NB4 (cell line): ENCODE measurements at places on chromosomes 12 and 14.
A peak's percentile ranks its signal among the peaks of the same experiment; 100 is the strongest.

DNA sequence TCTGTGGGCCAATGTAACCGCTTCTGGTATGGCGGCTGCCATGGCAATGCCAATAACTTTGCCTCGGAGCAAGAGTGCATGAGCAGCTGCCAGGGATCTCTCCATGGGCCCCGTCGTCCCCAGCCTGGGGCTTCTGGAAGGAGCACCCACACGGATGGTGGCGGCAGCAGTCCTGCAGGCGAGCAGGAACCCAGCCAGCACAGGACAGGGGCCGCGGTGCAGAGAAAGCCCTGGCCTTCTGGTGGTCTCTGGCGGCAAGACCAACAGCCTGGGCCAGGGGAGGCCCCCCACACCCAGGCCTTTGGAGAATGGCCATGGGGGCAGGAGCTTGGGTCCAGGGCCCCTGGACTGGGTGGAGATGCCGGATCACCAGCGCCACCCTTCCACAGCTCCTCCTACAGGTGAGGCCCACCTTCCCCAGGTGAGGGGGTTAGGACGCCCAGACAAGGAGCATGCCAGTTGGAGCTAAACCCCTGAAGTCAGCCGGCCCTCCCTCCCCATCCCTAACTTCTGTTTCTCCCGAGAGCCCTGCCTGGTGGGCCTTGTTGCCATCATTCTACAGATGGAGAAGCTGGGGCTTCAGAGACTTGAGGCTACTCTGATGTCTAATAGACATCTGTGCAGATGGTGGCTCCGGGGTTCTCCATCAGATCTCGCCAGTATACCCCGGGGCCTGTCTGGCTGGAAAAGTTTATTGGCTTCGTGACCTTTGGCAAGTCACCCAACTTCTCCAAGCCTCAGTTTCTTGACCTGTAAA is 25.3 kb downstream of the PAPLN start:
- DNase-seq: no peak

DNA sequence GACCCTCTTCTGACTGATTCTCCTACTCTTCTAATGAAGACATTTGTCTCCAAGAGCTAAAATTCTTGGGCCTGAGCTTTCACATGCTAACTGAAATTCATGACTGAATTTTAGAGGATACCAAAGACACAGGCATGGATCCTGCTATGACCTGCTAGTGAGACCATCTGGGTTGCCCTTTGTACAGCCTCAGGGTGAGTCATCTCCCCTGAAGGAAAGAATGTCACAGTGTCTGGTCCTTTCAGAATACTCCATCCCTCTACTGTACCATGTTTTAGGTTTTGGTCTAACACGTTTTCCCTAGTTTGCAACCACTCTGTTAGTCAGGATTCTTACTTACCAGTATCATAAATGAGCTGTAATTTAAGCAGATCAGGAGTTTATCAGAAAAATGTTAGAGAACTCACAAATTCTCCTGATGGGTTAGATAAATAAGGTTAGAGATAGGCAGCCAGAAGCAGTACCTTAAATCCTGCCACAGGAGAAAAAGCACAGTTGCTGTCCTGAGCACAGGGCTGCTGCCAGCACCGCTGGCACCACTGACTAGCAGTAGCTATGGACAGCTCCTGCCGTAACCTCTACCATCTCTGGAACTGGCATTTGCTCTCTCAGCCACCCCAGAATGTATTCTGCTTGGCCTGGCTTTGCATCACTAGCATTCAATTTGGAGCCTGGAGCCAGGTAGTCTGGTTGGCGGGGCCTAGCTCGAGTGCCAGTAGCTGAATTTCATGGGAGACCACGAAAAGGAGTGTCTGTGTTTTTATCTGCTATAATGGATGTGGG is 127.6 kb downstream of the ANO6 start:
- DNase-seq: no peak

DNA sequence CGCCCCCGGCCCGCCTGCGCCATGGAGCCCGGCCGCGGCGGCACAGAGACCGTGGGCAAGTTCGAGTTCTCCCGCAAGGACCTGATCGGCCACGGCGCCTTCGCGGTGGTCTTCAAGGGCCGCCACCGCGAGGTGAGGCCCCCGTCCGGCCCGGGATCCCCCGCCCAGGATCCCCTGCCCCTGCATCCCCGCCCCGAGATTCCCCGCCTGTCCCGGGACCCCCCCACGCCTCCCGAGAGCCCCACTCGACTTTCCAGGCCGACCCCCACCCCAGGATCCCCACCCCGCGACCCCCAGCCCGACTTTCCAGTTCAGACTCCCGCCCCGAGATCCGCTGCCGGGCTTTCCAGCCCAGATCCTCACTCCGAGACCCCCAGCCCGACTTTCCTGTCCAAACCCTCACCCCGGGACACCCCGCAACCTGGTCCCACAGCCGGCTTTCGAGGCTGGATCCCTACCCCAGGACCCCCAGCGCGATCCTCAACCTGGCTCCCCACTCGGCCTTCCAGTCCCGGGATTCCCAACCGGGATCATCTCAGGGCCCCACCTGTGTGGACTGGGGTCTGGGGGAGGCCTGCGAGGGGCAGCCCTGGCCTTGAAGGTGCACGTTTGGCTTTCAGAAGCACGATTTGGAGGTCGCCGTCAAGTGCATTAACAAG is 688 bp downstream of the ULK1 start:
- peak; percentile 49 for DNase-seq

DNA sequence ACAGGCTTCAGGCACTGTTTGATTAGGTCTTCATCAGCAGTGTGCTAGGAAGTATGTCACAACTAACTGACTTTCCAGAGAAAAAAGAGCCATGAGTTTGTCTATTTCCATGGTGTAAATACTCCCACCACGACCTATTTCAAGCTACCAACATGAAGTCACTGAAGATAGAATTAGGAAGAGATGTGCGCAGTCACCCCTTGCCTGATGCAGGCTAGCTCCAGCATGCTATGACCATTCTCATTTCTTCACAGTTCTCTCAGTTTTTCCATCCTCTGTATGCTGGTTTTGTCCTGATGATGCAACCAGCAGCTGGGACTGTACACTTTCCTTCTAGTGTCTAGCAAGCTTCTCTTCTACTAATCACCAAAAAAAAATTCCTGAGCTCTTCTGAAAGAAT is 191.6 kb upstream of the NUDT4 start:
- peak; percentile 78 for DNase-seq
